ENCODE measurements at places on chromosomes 5 and 9. TPM values are rescaled to one million over a fixed set of nuclear protein-coding genes. Genes with fewer than 3 reads are reported as not detected.

DNA sequence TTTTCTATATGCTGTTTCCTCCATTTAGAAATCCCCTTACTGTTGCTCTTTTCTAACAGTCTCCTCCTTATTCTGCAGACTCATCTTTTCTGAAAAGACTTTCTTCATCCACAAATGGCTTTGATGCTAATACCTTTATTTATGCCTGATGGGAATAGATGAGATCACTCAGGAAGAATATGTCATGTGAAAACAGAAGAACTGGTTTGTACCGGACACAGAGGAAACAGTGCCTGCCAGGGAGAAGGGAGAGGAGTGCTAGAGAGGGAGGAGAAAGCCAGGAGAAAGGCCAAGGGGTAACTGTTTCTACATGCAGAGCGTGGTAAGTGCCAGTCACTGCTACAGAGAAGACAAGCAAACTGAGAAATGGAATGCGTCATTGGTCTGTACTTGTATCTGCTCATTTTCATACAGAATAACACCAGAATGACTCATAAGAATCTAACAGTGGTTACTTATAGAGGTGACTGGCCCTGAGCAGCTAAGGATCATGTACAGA, 45.9 kb upstream of the PJA2 start:
- DNase-seq: no peak

- peak; percentile 77 for DNase-seq
Observed at GRCh38 chr5:180117000-180117725, 45.6 kb upstream of the RNF130 start.

GRCh38 chr9:135279834-135280393, 192.4 kb downstream of the OLFM1 start:
- peak; percentile 29 for DNase-seq

PKD2L2 gene
- not detected for total RNA-seq
